Retina (tissue), 1 donor: ENCODE measurements at places on chromosomes 5 and 9.

DNA sequence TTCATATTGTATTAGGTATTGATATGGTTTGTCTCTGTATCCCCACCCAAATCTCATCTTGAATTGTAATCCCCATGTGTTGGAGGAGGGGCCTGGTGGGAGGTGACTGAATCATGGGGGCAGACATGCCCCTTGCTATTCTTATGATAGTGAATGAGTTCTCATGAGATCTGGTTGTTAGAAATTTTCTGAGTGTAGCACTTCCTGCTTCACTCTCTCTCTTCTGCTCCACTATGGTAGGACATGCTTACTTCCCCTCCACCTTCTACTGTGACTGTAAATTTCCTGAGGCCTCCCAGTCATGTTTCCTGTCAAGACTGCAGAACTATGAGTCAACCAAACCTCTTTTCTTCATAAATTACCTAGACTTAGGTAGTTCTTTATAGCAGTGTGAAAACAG lies 187.4 kb upstream of the SLC24A2 start:
- no peak for DNase-seq

- DNase-seq, result no peak
Measured at GRCh38 chr9:118367383-118367782, 663.2 kb downstream of the TLR4 start.

GRCh38 chr5:173719731-173720082 lies 103.3 kb upstream of the BOD1 start:
- peak; percentile 60 for DNase-seq

GRCh38 chr5:139689631-139690063 lies 41.5 kb downstream of the CXXC5 start:
- DNase-seq, result no peak

- DNase-seq, result no peak
Measured at GRCh38 chr5:33657804-33658440, 217.2 kb downstream of the TARS1 start.

- peak; percentile 92 for DNase-seq
Measured at GRCh38 chr9:89603767-89604665, 796 bp upstream of the GADD45G start.

DNA sequence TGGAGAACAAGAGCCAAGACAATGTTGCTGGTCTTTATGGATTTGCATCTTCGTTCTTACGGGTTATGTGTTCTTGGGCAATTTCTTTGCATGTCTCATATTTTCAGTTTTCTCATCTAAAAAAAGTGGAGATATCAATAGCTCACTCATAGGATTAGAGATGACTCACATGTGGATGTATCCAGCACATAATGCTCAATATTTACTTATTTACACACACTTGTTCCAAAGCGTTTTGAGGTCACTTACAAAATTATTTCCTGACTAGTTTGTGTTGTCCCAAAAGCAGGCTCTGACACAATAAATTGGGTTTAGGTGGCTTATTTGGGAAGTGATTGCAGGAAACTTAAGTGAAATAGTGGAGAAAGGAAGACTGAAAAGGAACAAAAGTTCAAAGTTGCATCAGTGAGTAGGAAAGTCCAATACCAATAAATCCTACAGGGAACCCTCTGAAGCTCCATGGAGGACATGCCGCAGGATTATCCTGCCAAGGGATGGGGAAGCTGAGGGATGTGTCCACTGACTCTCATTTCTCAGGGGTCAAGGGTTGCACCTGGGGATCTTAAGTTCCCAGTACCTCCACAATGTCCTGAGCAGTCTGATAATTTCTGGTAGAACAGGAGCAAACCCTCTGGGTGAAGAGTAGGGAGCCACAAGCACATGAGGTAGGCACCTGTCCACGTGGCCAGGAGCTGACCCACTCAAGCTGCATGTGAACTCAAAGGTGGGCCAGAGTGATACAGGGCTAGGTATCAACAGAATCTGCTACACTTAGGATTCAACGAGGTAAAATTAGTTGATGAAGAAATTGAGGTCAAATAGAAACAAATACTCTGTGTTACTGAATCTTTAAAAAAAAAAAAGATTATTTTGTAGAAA lies 37.4 kb upstream of the SLC44A1 start:
- no peak for DNase-seq

GRCh38 chr5:89343666-89344065 lies 460.7 kb upstream of the MEF2C start:
- no peak for DNase-seq

- no peak for DNase-seq
Measured at GRCh38 chr5:77832938-77833337, 56.8 kb upstream of the TBCA start.

GRCh38 chr5:122607818-122608217 lies 167.1 kb upstream of the SNX2 start:
- no peak for DNase-seq

GRCh38 chr9:107636571-107637381 lies 147.2 kb upstream of the KLF4 start:
- no peak for DNase-seq

GRCh38 chr5:112023766-112024165 lies 266.8 kb upstream of the NREP start:
- no peak for DNase-seq

- DNase-seq, result no peak
Measured at GRCh38 chr5:83900306-83900705, 179.7 kb upstream of the HAPLN1 start.

DNA sequence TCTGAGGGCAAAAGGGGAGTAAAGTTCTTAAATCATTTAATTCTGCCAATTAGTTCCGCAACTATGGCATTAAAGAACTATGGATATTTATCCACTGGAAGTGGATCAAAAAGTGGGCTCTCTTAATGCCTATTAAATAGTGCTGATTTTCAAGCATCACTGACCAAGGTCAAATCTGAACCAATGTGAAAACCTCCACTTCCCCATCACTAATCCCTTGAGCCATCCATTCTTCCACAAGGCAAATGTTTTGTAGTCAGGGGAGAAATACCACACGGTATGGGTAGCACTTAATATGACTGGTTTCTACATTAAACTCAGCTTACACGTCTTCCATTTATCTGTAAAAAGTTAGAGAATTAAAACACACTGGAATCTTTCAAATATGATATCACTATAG lies 57.6 kb downstream of the MLLT3 start:
- DNase-seq, result peak; percentile 29

DNA sequence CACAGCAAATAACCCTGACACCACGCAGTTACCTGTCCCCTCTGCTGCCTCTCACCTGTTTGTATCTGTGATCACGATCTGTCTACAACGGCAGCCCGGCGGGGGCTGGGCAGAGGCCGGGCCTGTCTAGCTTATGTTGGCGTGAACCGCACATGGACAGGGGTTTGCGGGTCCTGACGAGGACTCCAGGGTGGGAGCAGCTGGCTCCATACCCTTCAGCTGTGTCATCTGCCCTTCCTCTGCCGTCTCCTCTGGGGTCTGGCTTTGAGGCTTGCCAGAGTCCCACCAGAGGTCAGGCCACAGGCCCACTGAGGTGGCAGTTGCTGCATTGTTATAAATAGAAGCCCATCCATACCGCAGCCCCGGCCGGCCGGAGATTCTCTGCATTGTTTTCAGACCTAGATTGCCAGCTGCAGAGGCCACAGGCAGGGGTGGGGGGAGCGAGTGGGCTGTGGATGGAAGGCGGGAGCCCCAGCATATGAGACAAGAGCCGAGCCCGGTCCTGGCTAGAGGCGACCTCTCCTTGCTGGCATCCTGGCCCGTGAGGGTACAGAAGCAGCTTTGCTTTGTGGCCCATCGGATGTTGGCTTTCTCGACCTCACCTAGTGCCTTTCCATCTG lies 37.8 kb downstream of the FAM78A start:
- DNase-seq, result peak; percentile 91

GRCh38 chr5:91151947-91152346 lies 231.2 kb downstream of the ARRDC3 start:
- no peak for DNase-seq

DNA sequence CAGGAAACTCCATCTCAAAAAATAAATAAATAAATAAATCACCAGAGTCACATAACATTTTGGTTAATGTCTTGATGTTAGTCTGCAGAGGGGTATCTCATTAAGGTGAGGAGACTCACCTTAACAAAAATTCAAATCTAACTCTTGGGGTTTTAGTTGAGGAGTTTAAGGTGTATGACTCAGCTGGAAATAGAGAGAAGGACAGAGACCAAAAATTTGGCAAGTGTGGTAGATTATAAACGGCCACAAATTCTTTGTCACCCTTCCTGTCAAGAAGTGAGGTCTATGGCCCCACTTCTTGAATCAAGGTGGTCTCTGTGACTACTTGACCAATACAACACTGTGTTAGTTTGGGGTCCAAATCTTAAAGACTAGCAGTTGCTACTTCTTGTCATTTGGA lies 60.8 kb downstream of the TTC39B start:
- no peak for DNase-seq

DNA sequence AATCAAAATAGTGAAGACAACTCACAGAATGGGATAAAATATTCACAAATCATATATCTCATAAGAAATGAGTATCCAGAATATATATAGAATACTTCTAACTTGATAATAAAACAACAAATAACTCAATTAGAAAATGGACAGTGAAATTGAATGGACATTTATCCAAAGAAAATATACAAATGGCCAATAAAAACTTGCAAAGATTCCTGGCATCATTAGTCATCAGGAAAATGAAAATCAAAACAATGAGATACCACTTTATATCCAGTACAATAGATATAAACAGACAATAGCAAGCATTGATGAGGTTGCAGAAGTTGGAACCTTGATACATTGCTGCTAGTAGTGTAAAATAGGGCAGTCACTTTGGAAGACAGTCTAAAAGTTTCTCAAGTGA lies 12.8 kb upstream of the TLR4 start:
- no peak for DNase-seq

DNA sequence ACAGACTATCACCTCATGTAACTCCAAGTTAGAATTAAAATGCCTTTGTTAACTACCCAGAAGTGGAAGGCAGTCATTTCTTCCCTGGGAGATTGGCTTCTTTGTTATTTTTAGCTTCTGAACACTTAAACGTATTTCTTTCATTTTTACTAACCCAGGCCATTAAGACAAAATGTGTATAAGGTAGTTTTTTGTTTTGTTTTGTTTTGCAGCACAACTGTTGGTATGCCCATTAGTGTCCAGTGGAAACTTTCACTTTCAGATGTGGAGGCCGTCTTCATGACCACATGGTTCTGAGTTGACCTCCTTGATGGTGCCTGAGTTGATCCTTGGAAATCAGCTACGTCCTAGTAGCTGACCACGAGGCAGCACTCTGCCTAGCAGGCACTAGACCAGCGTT lies 264.6 kb upstream of the ZNF608 start:
- no peak for DNase-seq

- no peak for DNase-seq
Measured at GRCh38 chr5:119269061-119269944, 86.5 kb upstream of the TNFAIP8 start.

- peak; percentile 91 for DNase-seq
Measured at GRCh38 chr9:93827545-93828330, 127.4 kb downstream of the BARX1 start.

DNA sequence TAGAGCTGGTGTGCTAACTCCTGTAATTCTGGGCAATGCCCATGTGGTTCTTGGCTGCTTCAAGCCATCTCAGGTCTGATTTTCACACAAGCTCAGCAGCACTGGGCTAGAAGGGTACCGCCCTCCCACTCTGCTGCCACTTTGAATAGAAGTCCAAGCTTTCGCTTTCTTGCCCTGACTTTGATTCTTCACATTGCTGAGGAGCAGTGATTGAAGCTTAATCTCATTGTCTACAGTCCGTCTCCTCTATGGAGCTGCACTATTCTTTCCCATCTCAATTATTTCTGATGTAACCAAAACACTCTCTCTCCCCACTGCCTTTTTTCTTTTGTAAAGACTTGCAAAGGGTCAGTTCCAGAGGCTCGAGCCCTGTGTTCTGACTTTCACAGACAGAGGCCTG lies 12.9 kb upstream of the RNF183 start:
- DNase-seq, result peak; percentile 42

GRCh38 chr9:7298123-7298522 lies 501.5 kb downstream of the DMAC1 start:
- no peak for DNase-seq

DNA sequence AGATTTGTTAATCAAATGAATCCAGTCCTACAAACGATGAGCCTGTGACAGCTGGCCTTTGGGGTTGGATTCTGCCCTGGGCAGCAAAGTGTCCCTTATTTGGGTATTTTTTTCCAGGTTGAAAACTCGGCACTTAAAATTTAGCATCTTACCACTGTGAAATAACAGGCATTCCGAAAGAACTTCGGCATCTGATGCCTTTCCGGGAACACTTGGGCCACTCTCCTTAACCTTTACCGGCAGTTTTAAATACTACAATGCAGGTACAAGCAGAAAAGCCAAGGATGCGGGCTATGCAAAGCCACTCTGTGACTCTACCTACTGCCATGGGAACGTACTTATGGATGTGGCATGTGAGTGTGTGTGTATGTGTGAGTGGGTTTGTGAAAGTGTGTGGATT lies 1.0 kb upstream of the RASGRF2 start:
- peak; percentile 24 for DNase-seq

DNA sequence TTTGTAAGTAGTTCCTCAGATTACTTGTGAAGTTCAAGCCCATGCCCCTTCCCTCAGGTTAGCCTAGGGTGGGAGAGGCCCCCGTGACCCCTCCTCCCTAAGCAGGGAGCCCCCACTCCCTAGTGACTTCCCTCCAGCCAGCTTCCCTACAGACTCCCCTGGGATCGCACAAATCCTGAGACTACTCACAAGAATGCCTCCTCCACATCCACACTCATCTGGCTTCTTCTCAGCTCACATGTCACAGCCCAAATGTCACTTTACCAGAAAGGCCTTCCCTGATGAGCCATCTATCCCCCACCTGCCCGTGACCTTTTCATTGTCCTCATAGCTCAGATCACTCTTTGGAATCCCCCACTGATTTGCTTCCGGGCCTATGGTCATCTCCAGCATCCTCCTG lies 96.7 kb upstream of the ARAP3 start:
- no peak for DNase-seq

- no peak for DNase-seq
Measured at GRCh38 chr9:128078504-128079434, 10.7 kb downstream of the SLC25A25 start.

- peak; percentile 94 for DNase-seq
Measured at GRCh38 chr5:177311723-177312648, at the start of gene MXD3. Gene MXD3, minus strand, starts transcription at chr5:177311898. Its CDS starts 68 bp downstream, at chr5:177311830.

DNA sequence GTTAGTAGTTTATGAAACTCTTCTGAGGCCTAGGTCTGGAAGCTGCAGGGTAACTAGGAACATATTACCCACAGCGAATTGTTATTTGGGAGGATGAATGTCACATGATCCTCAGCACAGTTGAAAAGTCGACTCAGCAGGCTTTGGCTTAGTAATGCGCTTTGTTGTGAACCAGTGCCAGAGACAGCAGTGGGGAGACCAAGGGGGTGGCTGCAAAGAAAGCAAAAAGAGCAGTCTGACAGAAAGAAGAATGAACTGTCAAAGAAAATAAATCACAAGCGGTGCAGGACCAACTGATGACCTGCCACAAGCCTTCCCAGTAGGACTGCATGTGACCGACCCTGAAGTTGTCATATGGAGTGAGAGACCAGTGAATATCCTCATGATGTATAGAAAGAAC lies 170.0 kb downstream of the CCDC171 start:
- DNase-seq, result peak; percentile 76

GRCh38 chr5:60811105-60811504 lies 33.0 kb downstream of the ELOVL7 start:
- no peak for DNase-seq

DNA sequence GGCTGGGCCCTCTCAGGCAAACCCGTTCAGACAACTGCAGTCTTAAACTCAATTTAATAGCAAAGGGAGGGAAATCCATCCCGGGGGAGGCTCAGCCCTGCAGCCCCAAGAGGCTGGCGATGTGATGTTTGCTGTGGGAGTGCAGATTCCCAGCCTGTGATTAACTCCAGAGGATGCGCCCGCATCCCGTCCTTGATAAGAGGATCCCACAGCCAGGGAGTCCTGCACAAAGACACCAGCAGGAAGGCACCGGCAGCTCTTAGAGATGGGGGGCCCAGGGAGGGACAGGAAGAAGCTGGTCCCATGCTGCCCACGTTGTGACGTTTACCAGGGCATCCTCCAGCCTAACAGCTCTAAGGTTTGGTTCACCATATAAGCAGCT lies 64.7 kb downstream of the MRPL36 start:
- no peak for DNase-seq
